ENCODE measurements at places on chromosomes 3 and 15.

DNA sequence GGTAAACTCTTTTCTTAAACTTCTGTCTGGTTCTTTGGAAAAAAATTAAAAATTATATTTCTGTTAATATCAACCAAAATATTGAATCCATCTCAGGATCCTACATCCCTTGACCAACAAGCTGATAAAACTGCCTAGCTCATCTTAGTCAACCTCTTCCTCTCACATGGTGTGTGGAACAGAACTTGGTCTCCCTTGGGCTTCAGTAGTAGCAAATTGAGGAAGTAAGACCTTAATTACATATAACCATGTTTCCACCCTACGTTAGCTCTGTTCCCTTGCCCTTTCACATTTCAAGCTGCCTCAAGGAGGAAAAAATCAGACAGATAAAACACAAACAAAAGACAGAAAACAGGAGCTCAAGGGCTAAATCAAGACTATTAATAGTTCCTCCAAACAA, 116.4 kb downstream of the GREM1 start:
- DNase-seq, result no peak

- DNase-seq, result no peak
Observed at GRCh38 chr15:66236806-66237375, 16.7 kb downstream of the MEGF11 start.

DNA sequence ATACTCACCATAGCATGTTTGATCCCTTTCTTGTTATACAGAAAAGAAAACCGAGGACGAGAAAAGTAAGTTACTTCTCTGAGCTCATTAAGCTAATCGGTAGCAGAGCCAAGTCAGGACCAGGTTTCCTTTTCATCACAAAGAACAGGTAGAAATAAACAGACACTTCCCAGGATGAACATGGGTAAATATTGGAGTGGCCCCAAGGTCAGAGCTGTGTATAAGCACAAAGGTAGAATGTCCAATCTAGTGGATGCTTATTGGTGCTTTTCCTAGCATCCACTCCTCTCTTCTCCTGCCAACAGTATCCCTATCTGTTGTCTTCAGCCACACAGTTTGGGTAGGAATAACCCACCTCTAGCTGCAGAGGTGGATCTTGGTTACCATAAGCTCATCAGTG, 52.8 kb upstream of the THUMPD3 start:
- no peak for DNase-seq

DNA sequence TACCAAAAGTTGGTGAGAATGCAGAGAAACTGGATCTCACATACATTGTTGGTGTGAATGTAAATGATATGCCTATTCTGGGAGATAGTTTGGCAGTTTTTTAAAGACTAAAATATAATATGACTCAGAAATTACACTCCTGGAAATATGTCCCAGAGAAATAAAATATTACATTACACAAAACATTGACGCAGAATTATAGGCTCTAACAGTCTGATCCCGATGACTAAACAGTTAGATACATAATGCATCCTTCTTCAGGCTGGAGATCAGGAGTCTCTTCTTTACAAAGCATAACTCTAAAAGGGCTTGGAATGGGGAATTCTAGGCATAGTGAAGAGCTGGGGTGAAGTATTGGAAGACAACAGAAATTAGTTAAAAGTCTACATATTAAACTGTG, 586.2 kb upstream of the NECTIN3 start:
- DNase-seq, result no peak

DNA sequence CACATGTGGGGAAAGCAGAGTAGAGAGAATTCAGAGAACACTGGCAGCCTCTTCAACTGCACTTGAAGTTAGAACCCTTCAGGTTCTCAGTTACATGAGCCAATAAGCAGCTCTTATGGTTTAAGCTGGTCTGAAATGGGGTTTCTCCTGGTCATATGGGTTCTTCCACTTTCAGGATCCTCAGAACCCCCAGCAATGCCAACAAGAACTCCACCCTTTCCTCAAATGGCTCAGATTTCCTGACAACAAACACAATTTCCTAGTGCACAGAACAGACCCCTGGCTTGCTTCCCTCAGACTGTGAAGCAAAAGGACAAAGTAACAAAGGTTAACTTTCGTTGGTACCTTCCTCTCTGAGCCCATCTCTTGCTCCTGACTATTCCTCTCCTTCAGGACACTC, 23.9 kb upstream of the FRMD4B start:
- DNase-seq, result no peak

DNA sequence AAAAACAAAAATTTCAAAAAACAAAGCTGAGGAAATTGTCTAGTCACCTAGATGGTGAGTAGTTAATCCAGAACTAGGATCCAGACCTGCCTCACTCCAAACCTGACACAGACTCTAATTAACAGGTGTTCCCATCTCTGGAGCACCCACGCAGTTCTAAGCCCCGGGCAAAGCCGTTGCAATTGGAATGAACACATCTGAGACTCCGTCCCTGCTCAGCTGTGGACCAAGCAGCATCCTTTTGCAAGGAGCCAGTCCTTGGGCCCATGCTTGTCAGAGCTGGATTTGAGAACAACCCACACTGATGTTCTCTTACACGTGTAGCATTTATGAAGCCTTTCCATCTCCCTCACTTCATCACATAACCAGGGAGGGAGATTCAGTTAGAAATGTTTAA, 54.8 kb downstream of the LMCD1 start:
- DNase-seq, result no peak

- no peak for DNase-seq
Observed at GRCh38 chr3:8050283-8050682, 451.3 kb upstream of the LMCD1 start.

GRCh38 chr15:99703603-99704443, 29.4 kb downstream of the LYSMD4 start:
- no peak for DNase-seq

GRCh38 chr3:138241061-138241460, 54.0 kb downstream of the ARMC8 start:
- DNase-seq, result no peak

DNA sequence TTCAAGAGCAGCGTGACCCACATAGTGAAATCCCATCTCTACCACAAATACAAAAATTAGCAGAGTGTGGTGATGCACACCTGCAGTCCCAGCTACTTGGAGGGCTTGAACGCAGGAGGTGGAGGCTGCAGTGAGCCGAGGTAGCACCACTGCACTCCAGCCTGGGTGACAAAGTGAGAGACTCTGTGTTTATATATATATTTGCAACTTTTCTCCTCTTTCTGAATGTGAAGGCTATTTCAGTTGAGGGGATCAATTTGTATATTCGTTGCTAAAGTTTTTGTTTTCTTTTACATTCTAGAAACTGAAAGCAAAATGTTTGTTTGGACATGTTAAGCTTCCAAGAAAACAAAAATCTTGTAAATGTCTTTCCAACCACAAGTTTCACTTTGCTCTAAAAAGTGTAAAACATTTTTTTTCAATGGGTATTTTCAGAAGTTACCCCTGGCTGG, 29.8 kb upstream of the FAM98B start:
- DNase-seq, result no peak

- no peak for DNase-seq
Observed at GRCh38 chr15:73518180-73518862, 75.4 kb downstream of the REC114 start.

GRCh38 chr3:80023010-80023409, 255.2 kb upstream of the ROBO1 start:
- DNase-seq, result no peak

GRCh38 chr15:61989667-61990066, 70.6 kb downstream of the VPS13C start:
- DNase-seq, result no peak

GRCh38 chr3:178218231-178218630, 318.0 kb upstream of the KCNMB2 start:
- DNase-seq, result no peak

GRCh38 chr3:45479621-45480035, 91.3 kb downstream of the LARS2 start:
- no peak for DNase-seq

DNA sequence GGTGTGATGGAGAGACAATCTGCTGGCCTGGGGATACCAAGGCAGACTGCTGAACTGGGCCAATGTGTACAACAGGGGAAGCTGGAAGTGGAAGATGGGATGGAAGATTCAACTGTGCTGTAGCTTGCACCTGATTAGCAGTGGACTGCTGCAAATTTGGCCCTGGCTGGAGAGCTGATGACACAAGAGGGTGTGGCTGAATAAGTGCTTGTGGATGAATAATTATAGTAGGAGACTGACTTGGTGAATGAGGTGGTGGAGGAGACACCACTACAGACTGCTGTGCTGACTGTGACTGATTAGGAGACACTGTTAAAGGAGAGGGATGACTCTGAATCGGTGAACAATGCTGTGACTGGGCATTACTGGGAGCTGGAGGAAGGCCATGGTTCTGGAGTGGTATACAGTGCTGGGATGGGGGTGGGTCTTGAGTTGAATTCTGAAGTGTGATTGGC, 52.5 kb downstream of the PHC3 start:
- DNase-seq, result no peak

- DNase-seq, result no peak
Observed at GRCh38 chr3:182135056-182135455, 423.3 kb downstream of the SOX2 start.

DNA sequence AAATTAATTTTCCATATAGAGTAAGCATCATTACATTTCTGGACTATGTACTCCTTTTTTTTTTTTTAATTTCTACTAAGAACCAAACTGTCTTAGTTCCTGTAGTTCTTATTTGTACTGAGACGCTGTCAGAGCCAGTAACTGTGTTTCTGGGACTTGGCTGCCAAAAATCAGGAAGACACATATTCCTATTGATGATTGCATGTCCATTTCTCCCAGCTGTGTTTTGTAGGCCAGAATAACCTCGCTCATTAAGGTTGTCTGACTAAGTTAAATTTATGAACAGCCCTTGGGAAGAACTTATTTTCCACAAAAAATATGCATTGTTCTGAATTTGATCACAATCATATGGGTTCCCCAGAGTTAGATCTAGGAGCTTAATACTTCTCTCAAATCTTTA, 29.5 kb downstream of the PLSCR5 start:
- no peak for DNase-seq

All from NCI-H1436 (cell line).